ENCODE measurements at places on chromosomes 2 and 18.

GRCh38 chr2:54966837-54967236, 83.4 kb downstream of the RTN4 start:
- no peak for DNase-seq

DNA sequence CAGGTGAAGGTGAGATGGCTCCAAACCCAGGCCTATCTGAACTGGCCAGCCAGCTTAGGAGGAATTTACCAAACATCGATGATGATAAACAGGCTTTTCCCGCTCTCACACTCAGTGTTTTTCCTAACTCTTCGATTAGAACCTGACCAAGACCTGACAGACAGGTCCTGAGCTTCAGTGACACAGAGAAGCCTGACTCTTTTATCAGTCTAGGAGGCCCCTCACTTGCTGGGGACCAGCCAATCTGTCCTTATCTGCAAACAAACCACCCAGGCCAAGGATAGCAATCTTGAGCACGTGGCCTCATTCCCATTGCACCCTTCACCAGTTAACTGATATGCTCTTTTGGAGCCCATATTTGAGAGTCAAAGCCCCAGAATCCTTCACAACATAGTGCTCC, 1.9 kb upstream of the ITSN2 start:
- no peak for DNase-seq

- DNase-seq, result no peak
Measured at GRCh38 chr2:10343658-10344057, 41.0 kb downstream of the HPCAL1 start.

GRCh38 chr2:237910576-237911362, 51.3 kb downstream of the RAMP1 start:
- DNase-seq, result no peak

DNA sequence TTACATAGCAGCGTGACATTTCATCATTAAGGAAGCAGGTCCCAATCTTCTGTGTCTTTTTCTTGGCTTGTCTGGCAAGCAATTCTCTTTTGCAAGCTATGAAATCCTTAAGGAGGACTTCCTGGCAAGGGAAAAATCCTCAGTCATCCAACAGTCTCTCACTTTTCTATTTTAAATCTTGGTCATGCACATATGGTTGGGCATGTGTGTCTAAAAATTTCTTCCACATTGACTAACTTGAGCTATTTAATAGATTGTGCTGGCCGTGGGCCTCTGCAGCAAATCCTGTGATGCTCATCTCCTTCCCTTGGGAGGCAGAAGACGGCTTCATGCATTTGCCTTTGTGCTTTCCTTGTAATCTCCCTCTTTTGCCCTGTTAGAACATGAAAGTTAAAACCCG, 634.3 kb upstream of the FANCL start:
- no peak for DNase-seq

- DNase-seq, result no peak
Measured at GRCh38 chr2:36177282-36177681, 178.3 kb upstream of the CRIM1 start.

GRCh38 chr2:232361646-232362045, 16.9 kb upstream of the ALPP start:
- DNase-seq, result no peak

GRCh38 chr18:388200-388599, 112.3 kb downstream of the COLEC12 start:
- DNase-seq, result no peak

GRCh38 chr2:1799174-1799573, 54.9 kb upstream of the PXDN start:
- no peak for DNase-seq

DNA sequence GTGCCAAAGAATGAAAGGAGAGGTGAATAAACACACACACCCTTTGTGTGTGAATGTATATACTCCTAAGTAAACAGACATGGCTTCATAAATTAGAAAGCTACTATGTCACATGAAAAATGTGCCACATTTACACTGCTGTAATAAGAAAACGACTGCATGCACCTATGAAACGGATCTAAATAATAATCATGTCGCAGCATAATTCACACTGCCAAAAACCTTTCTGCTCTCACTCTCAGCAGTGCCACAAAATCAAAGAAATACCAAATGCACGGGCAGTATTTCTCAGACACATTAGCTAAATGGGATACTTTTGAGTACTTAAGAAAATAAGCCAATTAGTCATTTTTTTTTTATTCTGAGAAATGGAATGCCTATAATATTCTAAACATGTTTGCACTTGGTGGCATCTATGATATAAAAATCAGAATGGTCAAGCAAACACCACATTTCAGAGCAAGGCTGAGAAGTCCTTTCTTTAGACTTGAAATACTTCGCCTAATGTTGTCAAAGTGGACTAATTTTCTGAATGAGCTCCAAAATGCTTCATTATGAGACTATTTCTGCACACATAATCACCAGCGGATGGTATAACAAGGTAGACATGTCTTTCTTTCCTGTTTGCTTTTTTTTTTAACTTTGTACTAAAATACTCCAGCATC, 6.6 kb downstream of the BCL11A start:
- no peak for DNase-seq

Data from NCI-H1417 (cell line).